ENCODE measurements at places on chromosomes 1 and 21.

GRCh38 chr21:27379354-27379753, 412.5 kb upstream of the ADAMTS5 start:
- no peak for DNase-seq

DNA sequence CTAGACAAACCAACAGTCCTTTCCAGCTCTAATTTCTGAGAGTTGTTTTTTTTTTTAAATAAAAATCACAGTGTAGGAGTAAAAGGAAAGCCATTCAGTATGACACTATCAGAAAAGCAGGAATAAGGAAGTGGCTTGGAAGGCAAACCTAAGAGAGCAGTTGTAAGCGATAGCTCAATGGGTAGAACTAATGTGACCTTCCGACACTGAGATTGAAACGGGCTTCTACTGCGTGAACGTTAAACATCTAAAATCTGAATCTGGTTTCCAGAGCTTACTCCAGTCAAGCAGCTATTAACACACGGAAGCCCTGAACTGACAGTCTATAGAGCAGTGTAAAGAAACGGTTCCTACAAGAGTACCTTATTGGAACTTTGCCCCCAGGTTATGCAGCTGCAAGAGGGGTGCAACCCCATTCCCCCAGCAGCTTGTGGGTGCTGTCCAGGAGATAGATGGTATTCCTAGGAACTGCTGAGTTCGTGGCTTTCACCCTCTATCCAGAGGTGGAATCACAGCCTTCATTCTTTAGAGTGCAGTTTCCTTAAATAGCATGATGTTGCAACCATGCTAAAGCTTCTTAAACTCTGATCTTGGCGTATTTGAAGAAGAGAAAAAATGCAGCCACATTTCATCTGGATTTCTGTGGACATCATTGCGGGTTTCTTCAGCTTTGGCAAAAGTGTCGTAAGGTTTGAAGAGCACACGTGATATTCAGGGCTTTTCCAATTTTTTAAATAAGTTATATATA, 3.3 kb upstream of the IRF2BP2 start:
- DNase-seq = peak; percentile 30

GRCh38 chr1:109716570-109717090, 4.6 kb downstream of the GSTM5 start:
- DNase-seq = no peak

GRCh38 chr1:234132795-234133194, 228.3 kb downstream of the SLC35F3 start:
- no peak for DNase-seq

GRCh38 chr1:88647249-88647645, 36.8 kb upstream of the PKN2 start:
- DNase-seq = peak; percentile 27

DNA sequence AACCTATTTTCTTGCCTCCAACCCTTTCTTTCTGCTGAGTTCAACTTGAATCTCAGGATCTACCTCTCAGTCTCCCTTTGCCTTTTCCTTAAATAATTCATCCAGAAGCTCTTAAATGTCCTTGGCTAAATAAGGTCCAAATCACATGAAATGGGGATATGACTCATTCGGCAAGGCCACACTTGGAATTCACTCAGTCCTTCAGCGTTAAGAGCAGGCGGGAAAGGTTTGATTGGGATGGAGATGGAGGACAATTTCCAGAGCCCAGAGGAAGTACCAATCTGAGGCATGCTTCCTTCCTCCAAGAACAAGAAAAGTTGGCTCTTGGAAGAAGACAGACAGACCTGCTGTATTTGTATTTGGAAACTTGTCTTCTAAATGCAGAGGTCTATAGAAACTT, 128.5 kb downstream of the PROX1 start:
- DNase-seq = no peak

DNA sequence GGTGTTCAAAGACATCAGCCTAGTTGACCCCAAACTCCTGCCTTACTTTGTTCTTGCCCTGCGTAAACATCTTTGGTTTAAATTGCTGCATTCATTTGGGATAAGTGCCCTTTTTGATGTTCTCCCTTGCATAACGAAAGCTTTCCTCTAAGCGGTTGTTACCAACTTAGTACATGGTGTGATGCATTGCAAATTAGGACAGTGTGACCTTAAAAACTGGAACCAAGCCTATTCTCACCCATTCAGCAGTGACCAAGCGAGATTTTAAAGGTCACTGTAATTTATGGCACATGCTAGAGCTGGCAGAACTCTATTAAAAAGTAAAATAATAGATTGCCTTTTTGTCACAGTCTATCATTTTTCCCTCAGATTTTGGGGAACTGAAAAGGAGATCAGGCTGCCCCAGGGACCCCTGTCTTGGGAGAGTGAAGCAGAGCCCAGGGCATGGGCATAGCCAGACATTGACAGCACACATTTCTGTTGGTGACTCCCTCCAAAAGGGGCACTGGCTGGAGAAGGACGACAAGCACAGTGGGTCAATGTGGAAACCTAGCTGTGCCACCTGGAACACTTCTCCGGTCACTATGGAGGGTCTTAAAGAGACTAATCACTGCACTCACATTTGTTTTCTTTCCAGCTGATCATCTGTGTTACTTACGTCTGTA, 63.9 kb downstream of the KCNK1 start:
- no peak for DNase-seq

DNA sequence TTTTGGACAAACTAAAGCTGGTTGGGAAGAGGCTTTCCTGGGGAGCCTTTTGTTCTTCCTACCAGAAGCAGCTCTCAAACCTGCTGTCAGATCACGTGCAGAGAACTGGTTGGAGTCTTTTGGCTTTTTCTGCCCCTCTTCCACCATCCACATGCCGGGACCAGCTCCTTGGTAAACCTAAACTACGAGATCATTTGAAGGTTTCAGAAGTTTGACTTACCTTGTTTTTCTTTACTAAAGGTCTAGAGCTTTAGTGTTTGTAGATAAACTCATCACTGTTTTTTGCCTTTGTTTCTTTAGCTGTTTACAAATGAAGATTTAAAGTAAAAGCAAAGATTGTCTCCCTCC, 113.4 kb downstream of the HLX start:
- DNase-seq = no peak

GRCh38 chr1:202791077-202791747, 17.0 kb downstream of the KDM5B start:
- DNase-seq = no peak

DNA sequence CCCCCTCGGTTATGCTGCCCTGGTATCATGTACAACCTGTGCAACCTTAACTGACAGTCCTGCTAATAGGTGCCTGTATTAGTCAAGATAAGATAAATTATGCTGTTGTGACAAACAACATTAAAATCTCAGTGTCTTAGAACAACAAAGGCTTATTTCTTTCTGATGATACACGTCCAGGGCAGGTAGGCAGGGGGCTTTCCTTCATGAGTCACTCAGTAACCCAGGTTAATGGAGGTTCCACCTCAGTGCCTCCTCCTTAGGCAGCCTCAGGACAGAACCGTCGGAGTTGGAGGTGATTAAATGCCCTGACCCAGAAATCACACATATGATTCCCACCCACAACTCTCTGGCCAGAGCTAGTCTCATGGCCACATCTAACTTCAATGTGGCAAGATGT, 94.6 kb upstream of the CASZ1 start:
- DNase-seq = no peak

GRCh38 chr1:64484651-64485050, 14.7 kb downstream of the CACHD1 start:
- no peak for DNase-seq

- no peak for DNase-seq
Measured at GRCh38 chr1:11132563-11133293, 33.1 kb upstream of the EXOSC10 start.

DNA sequence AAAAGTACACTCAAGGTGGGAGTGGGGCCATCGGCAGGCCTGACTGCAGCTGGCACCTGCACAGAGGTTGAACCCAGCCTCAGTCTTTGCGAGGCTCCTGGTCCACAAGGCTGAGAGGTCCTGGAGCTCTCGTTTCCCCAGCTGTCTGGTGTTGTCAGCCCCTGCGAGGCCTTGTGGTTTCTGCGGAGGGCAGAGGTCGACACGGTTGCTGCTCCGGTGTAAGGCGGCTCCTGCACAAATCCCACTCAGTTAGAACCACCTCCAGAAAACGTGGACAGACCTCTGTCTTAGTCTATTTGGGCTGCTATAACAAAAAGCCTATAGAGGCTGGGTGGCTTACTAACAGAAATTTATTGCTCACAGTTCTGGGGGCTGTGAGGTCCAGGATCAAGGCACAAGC, 5.8 kb downstream of the KIAA1614 start:
- DNase-seq = no peak

DNA sequence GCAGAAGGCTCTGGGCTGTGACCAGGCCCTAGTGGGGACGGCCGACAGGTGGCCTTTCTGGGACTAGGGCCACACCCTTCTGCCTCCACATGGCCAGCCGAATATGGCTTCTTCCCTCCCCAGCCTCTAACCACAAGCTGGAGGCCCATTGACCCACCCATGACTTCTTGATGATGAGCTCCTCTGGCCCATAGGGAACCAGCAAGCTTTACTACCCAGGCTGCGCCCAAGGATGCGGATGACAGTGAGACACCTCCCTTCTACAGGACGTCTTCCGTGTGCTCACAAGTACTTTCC, 41.0 kb downstream of the LDLRAD2 start:
- peak; percentile 35 for DNase-seq

- DNase-seq = no peak
Measured at GRCh38 chr1:92411511-92411910, 75.2 kb downstream of the GFI1 start.

DNA sequence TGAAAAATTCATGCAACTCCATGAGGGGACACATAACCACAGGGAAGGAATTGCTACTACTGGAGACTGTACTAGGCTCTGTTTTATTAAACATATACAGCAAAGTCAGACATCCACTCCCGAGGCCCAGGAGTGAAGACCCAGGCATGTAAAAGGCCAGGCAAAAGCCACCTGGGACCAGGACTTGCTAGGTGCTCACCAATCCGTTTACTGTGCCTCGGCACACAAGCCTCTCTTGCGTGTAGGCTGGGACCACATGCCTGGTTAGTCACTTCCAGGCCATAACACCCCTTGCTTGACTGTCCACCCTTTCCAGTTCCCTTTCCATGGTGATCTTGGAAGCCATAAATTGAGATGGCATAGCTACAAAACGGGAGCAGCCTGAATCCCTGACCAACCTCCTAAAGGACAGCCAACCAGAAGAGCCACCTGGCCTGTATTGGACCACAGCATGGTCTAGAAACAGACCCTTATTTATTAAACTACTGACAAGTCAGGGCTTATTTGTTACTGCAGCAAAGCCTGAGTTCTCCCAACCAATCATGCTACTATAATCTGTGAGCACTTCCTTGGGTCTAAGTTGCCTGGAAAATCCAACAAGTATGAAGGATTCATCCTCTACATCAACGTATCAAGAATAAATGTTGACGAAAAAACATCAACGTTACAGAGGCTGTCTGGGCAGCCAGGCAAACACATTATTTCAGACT, 39.7 kb downstream of the URB1 start:
- no peak for DNase-seq

- no peak for DNase-seq
Measured at GRCh38 chr1:183914891-183915290, 110.0 kb downstream of the RGL1 start.

DNA sequence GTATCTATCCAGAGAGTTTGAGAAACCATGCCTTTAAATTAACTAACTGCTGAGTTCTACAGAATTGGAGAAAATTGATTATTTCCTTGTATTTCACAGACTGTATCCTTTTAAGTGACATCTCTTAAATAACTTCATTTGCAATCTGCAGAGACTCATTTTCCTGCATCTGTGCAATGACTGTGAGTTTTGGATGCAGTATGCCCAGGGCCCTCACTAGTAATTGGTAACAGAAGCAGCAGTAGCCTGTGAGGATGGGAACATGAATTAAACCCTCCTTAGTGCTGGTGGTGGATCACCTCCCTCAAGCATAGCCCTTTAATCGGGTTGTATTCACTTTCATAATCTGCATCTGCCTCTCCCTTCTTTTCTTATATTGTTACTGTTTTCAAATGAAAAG, 21.7 kb upstream of the SH3D21 start:
- no peak for DNase-seq

GRCh38 chr1:205930799-205931281, 12.4 kb downstream of the SLC26A9 start:
- DNase-seq = peak; percentile 77

DNA sequence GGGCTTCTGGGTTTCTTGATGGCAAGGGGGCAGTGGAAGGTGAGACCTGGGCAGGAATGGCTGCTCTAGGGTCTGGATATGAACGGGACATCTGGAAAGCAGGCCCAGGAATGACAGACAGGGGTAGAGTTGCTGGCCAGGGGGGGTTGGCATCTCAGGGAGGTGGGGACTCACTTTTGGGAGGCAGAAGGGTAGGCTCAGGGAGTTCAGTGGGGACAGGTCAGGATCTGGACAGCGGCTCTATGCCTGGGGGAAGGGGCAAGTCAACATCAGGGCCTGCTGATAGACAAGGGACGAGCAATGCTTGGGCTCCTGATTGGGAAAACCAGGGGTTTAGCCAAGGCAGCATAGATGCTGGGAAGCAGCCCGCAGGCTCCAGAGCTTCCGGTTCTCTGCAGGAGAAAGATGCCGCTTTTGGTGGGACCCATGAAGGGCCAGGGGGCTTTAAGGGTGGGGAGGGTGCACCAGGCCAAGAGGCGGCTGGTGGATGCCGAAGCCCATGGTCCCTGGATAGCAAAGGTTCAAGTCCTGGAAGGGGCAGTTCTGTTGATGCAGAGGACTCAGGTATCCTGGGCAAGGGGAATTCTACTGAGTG, 21.9 kb downstream of the IGFN1 start:
- no peak for DNase-seq

DNA sequence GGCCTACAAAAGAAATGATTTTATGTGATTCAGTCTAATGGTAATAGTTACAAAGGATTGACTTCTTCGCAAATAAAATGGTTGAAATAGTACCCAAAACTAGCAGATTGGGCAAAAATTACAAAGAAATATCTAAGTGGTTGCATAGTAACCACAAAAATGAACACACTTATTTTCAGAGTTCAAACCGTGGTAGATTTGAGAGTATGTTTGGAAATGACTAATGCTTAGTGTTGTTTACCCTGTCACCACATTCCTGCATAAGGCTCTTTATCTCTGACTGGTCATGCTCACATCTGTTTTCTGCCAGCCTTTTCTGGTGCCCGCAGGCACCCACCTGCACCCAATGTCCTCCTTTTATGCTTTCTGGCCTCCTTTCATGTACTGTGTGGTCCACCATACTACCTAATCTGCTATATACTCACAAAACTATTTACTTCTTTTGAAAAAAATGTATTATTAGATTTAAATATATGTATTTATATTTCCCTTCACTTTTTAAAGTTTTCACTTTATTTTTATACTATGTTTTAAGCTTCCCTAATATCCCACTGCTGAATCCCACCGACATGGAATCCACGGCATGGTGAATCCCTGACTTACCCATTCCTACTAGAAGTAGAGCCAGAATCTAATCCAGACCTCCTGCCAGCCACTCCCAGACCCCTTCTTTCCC, 30.3 kb downstream of the PTPRC start:
- DNase-seq = peak; percentile 92

- DNase-seq = no peak
Measured at GRCh38 chr1:172977296-172978017, 73.3 kb downstream of the TNFSF18 start.
